ENCODE measurements at places on chromosomes 5 and 9.

GRCh38 chr9:83965350-83966208 is 14.4 kb downstream of the HNRNPK start:
- no peak for DNase-seq

DNA sequence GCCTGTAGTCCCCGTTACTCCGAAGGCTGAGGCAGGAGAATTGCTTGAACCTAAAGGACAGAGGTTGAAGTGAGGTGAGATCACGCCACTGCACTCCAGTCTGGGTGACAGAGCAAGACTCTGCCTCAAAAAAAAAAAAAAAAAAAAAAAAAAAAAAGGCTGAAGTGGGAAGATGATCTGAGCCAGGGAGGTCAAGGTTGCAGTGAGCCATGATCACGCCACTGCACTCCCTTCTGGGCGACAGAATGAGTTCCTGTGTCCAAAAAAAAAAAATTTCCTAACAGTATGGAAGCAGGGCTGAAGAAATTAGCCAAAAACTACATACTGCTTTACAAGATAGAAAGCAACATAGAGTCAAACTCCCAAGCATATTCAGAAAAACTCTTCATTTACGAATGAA is 132.8 kb downstream of the CPLANE1 start:
- DNase-seq = no peak

- DNase-seq = no peak
These were observed 118.8 kb downstream of the GLIS3 start for GRCh38 chr9:4180907-4181605.

DNA sequence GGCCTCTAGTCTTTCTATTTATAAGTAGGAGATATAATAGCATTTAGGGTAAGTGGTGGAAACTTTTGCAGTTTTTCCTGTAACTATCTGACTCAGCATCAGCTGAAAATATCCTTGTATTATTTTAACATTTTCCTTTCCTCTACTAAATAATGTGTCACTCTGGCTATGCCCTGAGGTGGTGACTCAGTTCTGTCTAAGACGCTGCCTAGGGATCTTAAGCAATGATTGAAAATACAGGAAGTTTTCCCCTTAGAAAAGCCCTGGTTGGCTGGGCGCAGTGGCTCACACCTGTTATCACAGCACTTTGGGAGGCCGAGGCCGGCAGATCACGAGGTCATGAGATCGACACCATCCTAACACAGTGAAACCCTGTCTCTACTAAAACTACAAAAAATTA is 9.3 kb upstream of the EDIL3 start:
- peak; percentile 35 for DNase-seq

DNA sequence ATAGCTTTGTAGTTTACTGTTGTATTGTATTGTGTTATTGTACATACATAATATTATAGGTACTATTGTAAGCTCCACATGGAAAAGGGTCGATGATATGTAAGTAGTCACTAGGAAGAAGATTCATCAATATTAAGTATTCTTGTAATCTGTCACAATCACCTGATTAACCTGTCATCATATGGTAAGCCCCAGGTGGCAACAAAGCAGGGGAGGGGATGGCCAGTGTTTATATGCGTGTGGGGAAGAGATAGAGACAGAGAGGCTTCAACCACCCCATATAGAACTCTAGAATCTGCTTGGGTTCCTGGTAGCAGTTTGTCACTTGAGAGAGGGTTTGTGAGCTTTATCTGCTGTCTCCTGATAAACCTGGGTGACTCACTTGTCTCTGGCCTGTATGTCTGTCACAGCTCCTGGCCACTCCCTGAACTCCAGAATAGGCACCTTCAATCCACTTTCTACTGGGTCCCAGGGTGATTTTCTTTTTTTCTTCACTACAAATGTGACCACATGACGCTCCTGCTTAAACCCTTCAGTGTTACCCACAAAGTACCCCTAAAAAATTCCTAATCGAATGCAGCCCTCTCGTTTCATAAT is 48.9 kb upstream of the CPEB4 start:
- DNase-seq = no peak

DNA sequence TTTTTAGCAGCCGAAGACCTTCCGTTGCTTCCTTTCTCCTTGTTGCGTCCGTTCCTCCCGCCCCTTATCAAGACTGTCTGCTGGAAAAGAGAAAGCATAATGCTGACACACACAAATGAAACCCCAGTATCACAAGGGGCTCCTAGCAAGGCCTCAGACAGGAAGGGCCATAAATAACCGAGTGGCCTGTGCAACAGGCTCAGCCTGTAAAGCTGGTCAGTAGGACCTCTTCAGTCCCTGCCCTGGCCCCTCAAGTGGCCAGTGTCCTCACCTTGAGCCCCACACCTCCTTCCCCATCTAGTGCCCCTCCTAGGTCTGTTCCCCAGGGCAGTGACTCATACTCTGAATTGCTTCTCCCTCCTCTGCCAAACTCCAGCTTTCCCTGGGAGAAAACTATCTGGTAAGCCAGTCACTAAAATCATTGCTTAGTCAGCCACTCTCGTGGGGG is 174.6 kb upstream of the IL12B start:
- DNase-seq = no peak

- peak; percentile 45 for DNase-seq
These were observed 81.8 kb downstream of the FBXO38 start for GRCh38 chr5:148465381-148466235.

- peak; percentile 83 for DNase-seq
These were observed 8.2 kb upstream of the PARP8 start for GRCh38 chr5:50658246-50658645.

- DNase-seq = no peak
These were observed 3.7 kb downstream of the FAM163B start for GRCh38 chr9:133605446-133605845.

DNA sequence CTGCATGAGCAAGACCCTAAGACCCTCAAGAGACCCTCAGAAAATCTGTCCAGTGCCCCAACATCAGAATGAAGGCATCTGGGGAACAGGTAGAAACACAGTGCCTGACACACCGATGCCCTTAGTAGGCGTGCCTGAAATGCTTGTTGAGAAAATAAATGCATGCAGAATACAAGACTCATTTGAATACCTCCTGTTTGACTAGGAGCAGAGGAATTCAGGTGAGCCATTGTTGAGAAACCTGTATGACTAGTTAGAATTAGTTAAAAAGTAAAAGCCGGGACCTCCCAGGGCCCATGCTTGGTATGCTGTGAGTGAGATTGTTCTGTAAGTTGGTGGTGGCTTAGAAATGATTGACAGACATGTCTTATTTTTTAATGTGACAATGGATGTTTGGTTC is 55.0 kb downstream of the WWC1 start:
- no peak for DNase-seq

DNA sequence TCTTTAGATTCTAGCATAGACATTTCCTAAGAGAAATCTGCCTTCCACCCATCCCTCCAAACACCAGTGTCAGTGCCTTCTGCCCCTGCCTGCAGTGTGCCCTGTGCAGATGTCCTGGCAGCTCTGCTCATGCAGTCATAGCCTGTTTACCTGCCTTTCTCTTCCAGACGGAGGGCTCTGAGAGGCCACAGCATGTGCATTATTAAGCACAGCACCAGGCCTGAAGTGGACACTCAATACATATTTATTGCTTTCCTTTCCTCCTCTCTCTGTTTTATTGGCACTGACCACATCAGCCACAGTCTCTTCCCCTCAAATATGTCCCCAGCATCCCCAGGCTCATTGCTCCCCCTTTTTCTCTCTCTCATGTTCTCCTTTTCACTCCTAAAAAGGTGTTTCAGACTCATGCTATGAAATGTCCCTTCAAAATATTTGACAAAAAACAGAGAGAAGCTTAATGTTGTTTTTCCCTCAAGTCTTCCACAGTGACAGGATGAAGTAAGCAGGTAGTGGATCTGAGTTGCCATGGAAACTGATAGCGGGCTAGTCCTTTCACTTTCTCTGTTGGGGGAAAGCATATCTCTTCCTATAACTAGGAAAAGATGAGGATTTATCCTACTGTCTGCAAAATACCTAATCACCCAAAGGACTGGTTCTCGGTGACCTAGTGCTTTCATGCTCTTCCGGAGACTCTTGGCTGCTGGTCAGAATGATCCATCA is 100.9 kb downstream of the ATP10B start:
- DNase-seq = no peak

GRCh38 chr9:75910731-75911130 is 20.3 kb downstream of the PCSK5 start:
- DNase-seq = no peak

- peak; percentile 42 for DNase-seq
These were observed 25.2 kb downstream of the CYFIP2 start for GRCh38 chr5:157290981-157291711.

DNA sequence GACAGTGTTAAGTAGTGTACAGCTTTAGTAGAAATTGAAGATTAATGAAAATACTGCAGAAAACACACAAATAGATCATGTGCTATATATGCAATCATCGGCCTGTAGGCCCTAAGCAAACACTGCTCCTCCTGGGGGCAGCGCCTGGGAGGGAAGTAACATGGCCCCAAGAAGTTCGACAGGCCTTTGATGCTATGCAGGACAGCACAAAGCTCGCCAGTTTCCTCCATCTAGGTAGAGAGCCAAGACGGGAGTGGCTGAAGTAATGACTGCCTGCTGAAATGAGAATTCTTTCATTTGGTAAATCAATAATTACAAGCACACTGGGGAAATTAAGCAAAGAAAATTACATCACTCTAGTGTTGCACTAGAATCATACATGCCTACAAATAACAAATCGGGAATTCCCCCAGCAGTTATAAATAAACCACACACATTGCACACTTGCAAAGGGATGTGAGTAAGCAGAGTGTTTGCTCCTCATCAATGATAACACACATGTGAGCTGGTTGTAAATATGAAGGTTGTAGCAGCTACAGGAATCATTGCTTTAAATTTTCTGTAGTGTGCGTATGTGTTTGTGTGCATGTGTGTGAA is 219.9 kb upstream of the NFIL3 start:
- peak; percentile 27 for DNase-seq

- DNase-seq = no peak
These were observed 144.9 kb downstream of the ERCC6L2 start for GRCh38 chr9:96020300-96020791.

DNA sequence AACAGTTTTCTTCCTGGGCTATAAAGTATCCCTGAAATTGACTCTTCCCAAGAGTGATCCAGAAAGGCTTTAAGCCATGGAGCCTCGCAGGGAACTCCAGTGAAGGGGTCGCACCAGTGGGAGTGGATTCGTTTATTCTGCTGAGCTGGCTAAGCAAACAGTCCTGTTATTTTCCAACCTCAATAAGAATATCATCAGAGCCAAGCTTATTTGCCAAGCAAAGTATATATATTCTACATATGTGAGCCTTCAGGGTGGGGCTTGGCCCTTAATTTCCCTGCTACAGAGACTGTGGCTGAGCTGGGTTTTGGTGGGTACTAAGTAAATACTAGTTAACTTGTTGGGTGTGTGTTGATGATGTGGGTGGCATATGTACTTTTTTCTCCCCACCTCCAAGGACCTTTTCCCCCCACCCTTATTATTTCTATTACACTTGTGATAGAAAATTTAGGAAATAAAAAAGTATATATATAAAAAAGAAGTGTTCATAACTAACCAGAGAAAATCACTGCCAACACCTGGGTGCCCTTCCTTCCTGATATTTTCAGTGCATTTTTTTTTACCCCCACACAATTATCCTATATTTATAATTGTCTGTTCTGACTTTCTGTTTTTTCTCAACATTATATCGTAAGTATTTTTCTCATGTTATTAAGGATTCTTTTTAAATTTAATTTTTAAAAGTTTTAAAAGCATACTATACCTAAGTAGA is 5.3 kb downstream of the GSN start:
- no peak for DNase-seq

GRCh38 chr5:72372923-72373322 is 52.8 kb downstream of the PTCD2 start:
- DNase-seq = no peak

GRCh38 chr9:123835821-123836220 is 94.1 kb downstream of the DENND1A start:
- DNase-seq = no peak

DNA sequence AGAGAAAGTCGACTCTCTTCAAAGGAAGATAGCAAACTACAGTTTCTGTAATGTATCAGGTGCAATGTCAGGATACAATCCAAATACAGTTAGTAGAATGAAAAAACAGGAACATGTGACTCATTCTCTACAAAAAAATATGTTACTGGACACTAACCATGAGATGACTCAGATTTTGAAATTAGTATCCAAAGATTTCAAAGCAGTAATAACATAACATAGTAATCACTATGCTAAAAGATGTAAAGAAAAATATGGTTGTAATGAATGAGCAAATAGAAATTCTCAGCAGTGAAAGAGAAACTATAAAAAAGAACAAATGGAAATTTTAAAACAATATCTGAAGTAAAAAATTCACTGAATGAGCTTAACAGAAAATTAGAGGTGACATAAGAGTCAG is 42.3 kb downstream of the SHOC1 start:
- DNase-seq = peak; percentile 53

DNA sequence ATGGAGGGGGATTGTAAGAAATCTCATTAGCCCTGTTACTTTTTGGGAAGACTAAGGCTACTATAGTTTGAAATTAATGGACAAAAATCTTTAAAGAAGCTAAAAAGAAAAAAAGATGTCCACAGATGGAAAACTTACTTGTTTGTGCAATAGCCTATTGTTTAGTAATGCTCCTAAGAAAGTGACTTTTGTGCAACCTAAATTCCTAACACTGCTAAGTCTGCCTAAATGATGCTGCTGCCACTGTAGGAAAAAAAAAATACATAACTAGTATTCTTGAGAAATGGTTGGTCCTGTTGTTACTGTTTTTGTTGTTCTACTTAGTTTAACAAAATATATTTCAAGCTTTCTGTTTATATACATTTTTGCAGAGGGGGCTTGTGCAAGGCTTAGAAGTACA is 108.2 kb upstream of the NR3C1 start:
- DNase-seq = no peak

DNA sequence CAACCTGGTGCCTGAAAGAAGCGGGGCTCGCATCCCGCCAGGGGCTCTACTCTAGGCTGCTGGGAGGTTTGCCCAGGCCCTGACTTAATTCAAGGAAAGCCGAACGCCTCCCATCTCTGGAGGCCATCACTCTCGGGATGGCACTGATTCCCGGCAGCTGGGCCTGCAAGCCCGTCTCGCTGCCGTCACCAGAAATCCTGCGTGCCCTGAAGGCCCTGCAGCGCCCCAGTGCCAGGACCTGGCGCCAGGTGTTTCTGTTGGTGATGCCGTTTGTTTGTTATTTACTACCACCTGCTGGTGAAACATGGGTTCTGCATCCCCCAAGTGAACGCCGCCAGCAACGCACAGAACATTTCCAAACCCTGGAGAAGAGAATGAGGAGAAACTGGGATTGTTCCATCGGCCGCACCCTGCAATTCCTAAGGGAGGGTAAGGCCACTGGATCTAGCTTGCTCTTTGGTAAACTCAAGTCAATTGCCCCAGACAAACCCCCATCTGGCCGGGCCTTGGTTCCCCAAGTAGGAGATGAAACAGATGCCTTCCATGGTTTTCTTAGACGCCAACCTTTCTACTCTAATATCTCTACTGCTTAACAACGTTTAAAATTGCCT is 77.9 kb downstream of the AK8 start:
- DNase-seq = peak; percentile 79

GRCh38 chr9:87039809-87040392 is 92.6 kb upstream of the GAS1 start:
- DNase-seq = no peak

DNA sequence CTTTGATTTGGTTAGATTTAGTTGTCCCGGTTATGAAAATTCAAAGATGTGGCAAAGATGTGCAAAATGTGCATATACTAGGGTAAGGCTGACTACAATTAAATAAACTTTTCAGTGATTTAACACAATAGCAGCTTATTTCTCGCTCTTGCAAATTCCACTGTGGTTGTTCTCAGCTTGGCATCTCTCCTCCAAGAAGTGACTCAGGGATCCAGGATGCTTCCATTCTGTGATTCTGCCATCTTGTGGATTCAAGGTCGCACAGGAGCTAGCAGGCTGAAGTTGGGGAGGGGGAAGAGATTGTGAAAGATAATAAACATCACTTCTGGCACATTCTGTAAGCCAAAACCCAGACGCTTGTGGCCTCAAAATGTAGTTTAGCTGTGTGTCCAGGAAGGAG is 60.1 kb upstream of the TGFBR1 start:
- DNase-seq = no peak

Data from suppressor macrophage treated with lipopolysaccharide for 1 hour (primary cell).